CD4-positive, alpha-beta memory T cell (primary cell): ENCODE measurements at places on chromosomes 11 and 22. TPM values are rescaled to one million over a fixed set of nuclear protein-coding genes. Genes with fewer than 3 reads are reported as not detected.

OVOL1 gene
- total RNA-seq = not detected

P2RX3 gene
- not detected for total RNA-seq

- peak; percentile 39 for DNase-seq
Measured at GRCh38 chr11:93444617-93445073, 98.5 kb downstream of the SMCO4 start.

- peak; percentile 94 for DNase-seq
Measured at GRCh38 chr22:30435674-30436126, 10.1 kb downstream of the MTFP1 start.

- DNase-seq = no peak
Measured at GRCh38 chr11:62931499-62932278, 10.5 kb upstream of the CHRM1 start.

- DNase-seq = no peak
Measured at GRCh38 chr11:82883853-82884252, 16.4 kb downstream of the PRCP start.

DNA sequence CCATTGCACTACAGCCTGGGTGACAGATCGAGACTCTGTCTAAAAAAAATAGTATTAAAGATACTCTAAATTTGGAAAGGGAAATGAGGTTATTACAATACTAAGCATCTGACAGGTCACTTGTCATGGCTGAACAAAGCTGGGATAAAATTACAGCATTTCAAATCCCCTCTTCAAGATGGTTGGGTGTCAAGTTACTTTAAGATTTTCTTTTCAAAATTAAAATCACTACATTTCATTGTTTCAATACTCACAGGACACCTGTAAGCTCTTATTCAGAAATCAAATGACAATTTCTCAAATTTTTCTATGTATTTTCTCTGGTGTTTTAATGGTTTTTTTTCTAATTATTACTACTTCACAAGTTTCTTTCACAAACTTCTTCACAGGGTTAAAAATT is 5.7 kb downstream of the TAF1D start:
- no peak for DNase-seq

GRCh38 chr11:1946812-1947484 is at the start of gene MRPL23:
TSS of gene MRPL23 (plus strand) at chr11:1947332. CDS start at chr11:1947363, 31 bp downstream.
- peak; percentile 18 for DNase-seq

DNA sequence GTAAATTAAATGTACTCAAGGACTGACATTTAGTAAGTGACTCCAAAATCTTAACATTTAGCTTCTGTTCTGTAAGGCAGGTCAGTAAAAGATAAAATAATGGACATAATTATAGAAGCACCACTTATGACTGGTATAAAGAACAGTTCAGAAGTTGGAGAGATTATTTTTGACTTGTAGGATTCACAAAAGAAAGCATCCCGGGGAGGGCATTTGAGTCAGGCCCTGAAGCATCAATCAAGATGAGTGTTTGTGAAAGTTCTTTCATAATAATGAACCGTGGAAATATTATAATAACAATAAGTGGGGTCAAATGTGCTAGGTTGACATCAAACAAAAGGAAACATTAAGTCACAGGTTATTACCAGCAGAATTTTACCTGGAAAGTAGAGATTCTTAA is 201.9 kb downstream of the DDX10 start:
- DNase-seq = no peak

DNA sequence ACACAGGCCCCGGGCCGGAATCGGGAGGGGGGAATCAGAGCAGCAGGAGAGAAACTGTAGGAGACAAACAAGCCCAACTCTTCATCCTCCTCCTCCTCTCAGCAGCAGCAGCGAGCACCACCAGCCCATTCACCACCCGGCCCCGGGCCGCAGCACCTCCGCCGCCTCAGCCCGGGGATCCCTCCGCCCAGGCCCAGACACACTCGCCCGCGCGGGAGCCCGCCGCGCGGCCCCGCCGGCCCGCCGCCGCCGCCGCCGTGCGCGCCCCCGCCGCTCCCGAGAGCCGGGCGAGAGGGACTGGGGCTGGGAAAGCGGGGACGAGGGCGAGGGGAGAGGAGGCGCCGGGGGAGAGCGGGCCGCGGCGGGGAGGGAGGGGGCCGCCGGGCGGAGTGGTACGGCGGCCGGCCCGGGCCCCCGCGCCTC is at the start of gene PHF21A:
TSS of gene PHF21A (minus strand) at position 154 of the 423 bp plus-strand sequence. CDS start 37,235 bp downstream, outside the sequence.
- DNase-seq = peak; percentile 90

DNA sequence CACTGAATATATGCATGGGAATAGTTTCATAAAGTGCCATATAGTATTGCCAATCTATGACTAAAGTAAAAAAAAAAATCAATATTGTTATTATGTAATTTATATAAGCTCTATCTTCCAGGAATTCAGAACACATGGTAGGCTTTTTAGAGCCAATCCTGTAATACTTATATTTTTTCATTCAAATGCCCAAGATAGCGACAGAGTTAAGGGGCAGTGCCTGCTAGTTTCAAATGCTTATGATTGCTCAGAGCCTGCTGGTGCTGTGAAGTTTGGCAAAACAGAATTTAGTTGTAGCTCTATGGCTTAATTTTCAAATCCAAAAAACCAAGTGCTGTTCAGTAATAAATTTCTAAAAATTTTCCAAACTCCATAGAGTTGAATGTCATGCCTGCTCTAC is 39.0 kb upstream of the BLID start:
- no peak for DNase-seq

LARGE2 gene
- total RNA-seq = 4.2 TPM

DNA sequence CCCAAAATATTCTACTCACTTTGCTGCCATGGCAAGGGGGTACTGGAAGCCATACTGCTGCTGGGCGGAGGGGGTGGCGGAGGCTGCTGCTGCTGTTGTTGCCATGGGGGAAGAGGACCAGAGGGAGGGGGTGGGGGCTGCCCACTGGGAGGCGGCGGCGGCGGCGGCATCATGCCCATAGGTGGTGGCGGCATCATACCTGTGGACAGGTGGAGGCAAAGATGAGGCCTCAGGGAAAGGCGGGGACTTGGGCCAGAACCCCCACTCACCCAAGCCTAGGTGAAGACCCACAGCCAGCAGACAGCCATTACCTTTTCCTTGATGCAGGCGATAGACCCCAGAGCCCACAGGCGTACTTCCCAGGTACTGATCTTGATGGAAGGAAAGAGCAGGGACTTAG is 7.1 kb upstream of the PYGM start:
- DNase-seq = no peak
